CD8-positive, alpha-beta memory T cell (primary cell): ENCODE measurements at places on chromosomes 4 and X.

- no peaks in the 10 kb centered on the region for H3K27me3 ChIP-seq
- no peak for DNase-seq
- peak overlapping the region; percentile 80 for H3K27ac ChIP-seq
- peaks cover 17% of the 10 kb centered on the region for H3K4me1 ChIP-seq
- H3K4me3 ChIP-seq, result peak overlapping the region; percentile 99
- H3K36me3 ChIP-seq, result peaks cover 15% of the 10 kb centered on the region
Measured at GRCh38 chr4:37827030-37827685, 672 bp downstream of the PGM2 start.

DNA sequence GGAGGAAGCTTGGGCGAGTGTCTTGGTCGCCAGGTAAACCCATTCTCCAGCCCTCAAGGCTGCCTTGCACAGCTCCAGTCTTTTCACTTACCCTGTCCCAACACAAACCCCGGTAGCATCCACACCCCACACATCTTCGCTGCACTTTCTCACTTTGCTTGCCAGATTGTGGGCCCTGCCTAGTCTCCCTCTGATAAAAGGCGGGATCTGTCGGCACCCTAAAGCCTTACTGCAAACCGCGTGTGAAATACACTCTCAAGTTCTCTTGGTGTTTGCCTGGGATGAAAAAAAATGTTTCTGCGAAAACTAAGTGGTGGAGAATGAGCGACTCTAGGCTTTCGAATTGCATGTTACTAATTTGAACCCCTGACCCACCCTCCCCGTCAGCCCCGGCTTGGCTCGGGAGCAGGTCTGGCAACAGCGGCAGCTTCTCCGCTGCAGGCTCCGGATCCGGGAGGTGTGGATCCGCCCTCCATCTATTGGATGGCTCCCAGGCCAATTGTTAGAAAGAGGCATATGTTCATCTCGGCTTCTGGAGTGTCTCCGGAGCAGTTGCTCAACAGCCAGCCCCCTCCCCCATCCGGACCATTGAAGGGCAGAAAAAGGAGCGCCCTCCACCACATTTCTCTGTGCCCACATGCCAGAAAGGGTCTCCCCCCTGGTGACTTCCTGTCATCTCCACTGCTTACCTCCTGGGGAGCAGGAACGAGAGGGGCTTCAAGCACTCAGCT is 3.0 kb upstream of the CITED1 start:
- DNase-seq, result peak; percentile 5
- H3K36me3 ChIP-seq, result no peaks in the 10 kb centered on the region
- H3K4me1 ChIP-seq, result peaks cover 15% of the 10 kb centered on the region
- no peak overlapping the region for H3K4me3 ChIP-seq
- H3K27ac ChIP-seq, result no peak overlapping the region

DNA sequence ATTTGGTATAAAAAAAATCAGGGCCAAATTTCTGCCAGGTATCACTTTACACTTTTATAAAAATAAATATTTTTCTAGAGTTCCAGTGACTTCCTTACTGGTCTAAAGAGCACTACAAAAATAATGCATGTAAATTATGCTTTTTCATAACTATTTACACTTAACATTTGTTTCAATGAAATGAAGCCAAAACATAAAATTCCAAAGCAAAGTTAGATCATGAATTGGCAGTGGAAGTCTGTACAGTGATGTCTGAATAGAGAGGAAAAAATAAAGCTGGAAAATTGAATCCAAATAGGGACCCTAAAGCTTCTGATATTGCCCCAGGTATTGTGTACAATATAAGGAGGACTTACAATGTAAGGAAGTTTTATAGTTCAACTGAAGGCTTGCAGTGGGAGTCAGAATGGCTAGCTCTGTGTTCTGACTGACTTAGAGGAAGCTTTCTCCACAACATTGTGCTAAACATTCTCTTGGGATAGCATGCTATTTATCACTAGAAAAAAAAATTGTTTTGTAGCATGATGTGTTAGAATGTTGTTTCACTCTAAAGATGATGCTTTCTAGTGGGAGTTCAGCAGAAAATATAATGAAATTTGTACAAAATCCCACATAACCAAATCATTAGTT is 288.2 kb upstream of the UGT8 start:
- no peak overlapping the region for H3K27ac ChIP-seq
- H3K36me3 ChIP-seq, result no peaks in the 10 kb centered on the region
- no peaks in the 10 kb centered on the region for H3K4me1 ChIP-seq
- H3K27me3 ChIP-seq, result no peaks in the 10 kb centered on the region

- no peak overlapping the region for H3K4me3 ChIP-seq
- no peak for DNase-seq
- H3K4me1 ChIP-seq, result no peaks in the 10 kb centered on the region
Measured at GRCh38 chr4:111208970-111209369, 586.1 kb upstream of the PITX2 start.

DNA sequence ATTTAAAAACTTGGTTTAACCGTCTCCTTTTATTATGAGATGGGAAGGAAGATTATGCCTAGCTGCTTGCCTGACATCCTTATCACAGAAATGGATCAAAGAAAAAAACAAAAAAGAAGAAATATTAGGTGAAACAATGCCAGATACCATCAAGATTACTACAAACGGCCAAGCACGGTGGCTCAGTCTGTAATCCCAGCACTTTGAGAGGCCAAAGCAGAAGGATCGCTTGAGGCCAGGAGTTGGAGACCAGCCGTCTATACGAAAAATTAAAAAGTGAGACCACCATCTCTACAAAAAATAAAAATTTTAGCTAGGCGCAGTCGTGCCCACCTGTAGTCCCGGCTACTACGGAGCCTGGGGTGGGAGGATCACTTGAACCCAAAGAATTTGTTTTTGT is 2.3 kb downstream of the FRYL start:
- no peak for DNase-seq
- no peak overlapping the region for H3K27ac ChIP-seq
- no peaks in the 10 kb centered on the region for H3K27me3 ChIP-seq

DNA sequence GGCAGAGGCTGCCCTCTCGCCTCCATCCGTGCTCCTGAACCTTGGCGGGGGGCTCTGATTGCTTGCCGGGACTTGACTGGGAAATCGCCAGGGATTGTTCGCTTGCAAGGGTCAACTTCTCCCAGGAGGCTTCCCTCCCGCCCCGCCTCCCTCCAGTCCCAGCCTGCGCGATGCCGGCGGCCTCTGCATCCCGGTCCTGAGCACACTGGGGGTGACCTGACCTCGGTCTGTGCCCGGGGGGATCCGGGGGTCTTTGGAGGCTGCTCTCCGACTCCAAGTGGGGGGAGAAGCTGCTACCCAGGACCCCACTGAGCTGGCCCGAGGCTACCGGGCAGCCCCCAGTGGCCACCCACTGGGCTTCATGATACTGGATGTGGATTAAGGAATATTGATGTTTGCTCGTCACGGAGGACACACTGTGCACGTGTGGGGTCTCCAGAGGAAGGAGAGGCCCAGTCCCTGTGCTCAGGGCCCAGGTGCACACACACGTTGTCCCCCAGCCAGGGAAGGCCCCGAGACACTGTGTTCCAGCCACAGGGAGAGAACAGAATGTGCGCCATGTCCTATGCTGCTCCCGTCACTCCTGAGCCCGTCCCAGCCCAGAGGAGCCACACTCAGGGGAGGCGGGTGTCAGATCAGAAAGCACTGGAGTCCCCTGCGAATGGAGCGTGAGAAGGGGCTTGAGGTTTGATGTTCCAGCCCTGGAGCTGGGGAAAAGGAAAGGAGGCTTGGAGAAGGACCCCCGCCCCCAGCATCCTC is 55.9 kb upstream of the NKX1-1 start:
- no peak for DNase-seq
- H3K27me3 ChIP-seq, result peaks cover 9% of the 10 kb centered on the region
- H3K4me3 ChIP-seq, result no peak overlapping the region
- no peaks in the 10 kb centered on the region for H3K4me1 ChIP-seq

DNA sequence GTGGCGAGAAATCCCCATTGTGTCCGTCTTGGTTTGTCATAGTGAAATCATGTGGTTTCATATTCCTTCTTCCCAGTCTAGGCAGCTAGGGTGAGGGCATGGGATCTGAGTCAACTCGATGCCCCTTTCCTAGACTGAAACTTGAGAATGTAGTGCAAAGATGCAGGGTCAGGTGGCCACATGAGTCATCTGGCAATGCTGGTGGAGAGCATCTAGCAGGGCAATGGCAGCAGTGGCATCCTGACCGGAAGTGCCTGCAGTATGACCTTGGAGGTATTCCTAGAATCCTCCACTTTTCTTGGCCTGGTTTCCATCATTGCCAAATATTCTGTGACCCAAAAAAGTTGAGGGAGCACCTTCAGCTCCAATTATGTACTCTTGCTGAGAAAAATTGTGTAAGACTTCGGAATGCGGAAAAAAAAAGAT is 39.1 kb upstream of the TMEM184C start:
- no peak for DNase-seq
- no peaks in the 10 kb centered on the region for H3K27me3 ChIP-seq
- no peak overlapping the region for H3K4me3 ChIP-seq
- no peaks in the 10 kb centered on the region for H3K4me1 ChIP-seq
- no peaks in the 10 kb centered on the region for H3K36me3 ChIP-seq

DNA sequence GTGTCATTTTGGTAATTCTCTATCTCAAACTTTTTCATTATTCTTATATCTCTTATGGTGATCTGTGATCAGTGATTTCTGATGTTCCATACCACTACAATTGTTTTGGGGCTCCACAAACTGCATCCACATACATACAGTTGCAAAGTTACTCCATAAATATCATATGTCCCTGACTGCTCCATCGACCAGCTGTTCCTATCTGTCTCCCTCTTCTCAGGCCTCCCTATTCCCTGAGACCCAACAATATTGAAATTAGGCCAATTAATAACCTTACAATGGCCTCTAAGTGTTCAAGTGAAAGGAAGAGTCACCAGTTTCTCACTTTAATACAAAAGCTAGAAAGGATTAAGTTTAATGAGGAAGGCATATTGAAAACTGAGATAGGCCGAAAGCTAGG is 108.7 kb downstream of the ANAPC10 start:
- no peaks in the 10 kb centered on the region for H3K36me3 ChIP-seq
- no peak overlapping the region for H3K27ac ChIP-seq
- H3K4me1 ChIP-seq, result no peaks in the 10 kb centered on the region
- no peak overlapping the region for H3K4me3 ChIP-seq
- no peak for DNase-seq

GRCh38 chr4:27096142-27096824 is 235.6 kb downstream of the STIM2 start:
- H3K36me3 ChIP-seq, result no peaks in the 10 kb centered on the region
- no peak overlapping the region for H3K27ac ChIP-seq
- no peaks in the 10 kb centered on the region for H3K4me1 ChIP-seq
- H3K27me3 ChIP-seq, result no peaks in the 10 kb centered on the region

DNA sequence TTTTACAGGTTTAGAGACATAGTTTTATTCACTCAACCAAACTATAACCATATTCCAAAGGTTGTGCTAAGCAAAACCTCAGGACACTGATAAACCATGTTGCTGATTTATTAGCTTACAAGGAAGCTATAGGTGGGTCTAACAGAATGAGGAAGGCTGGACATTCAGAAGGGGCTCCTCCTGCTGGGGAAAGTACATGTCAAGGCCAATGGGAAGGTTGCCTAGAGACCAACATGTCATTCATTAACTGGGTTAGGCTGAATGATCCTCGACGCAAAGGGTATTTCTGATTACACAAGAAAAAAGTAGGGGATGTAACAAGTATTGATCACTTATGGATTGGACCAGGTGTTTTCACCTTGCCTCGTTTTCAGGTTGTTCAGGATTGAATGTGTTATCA is 30.3 kb downstream of the SLC10A6 start:
- H3K27me3 ChIP-seq, result no peaks in the 10 kb centered on the region
- DNase-seq, result no peak
- H3K27ac ChIP-seq, result no peak overlapping the region
- no peaks in the 10 kb centered on the region for H3K36me3 ChIP-seq

GRCh38 chrX:46737041-46737440 is 21.9 kb downstream of the SLC9A7 start:
- H3K27ac ChIP-seq, result no peak overlapping the region
- no peak for DNase-seq
- H3K4me3 ChIP-seq, result no peak overlapping the region

DNA sequence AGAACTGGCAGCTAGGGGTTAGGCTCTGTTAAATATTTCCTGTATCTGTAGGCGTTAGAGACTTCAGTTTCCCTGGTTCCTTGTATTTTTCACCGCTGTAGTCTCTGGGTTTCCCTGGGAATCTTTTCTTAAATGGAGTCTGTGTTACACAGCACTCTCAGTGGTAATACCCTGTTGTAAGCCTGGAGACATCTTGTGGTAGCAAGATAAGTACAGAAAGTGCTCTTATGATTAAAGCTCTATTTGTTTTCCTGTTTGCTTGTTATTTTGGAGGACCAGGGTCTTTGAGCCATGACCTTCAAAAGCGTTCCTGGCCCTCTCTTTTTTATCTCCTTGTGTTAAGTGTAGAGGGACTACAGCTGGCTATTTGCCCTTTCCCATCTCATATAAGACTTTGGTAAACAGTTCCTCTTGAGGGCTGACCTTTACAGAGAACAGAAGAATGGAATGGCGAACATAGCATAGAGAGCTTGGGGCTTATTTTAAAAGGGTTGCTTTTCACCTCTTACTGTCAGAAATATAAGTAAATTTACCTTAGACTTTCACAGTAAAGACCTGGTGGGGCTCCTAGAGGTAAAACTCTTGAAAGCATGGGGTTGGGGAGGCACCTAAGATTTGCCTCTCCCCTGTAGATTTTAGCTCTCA is 782.5 kb downstream of the FAT4 start:
- H3K27me3 ChIP-seq, result no peaks in the 10 kb centered on the region
- no peak for DNase-seq
- no peaks in the 10 kb centered on the region for H3K4me1 ChIP-seq
- H3K4me3 ChIP-seq, result no peak overlapping the region
- no peaks in the 10 kb centered on the region for H3K36me3 ChIP-seq

DNA sequence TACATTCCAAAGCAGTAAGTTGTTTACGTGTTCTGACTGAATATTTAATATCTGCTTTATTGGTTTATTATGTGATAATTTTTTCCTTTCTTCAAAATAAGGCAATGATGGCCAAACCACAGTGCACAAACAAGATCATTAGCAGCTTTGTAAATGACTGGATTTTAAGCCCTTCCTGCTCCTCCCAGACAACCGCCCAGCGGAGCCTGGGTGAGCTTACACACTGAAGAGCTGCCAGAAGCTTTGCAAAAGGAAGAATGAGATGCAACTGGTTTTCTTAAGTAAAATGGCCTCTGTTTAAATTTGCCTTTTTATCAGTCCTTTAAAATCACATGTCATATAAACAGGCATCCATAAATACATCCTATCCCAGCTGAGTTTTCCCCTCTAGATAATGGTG is 52.2 kb downstream of the SPARCL1 start:
- H3K27ac ChIP-seq, result no peak overlapping the region
- no peaks in the 10 kb centered on the region for H3K27me3 ChIP-seq

GRCh38 chr4:38943343-38943742 is 75.7 kb downstream of the FAM114A1 start:
- no peaks in the 10 kb centered on the region for H3K4me1 ChIP-seq
- H3K27ac ChIP-seq, result no peak overlapping the region
- no peaks in the 10 kb centered on the region for H3K27me3 ChIP-seq

DNA sequence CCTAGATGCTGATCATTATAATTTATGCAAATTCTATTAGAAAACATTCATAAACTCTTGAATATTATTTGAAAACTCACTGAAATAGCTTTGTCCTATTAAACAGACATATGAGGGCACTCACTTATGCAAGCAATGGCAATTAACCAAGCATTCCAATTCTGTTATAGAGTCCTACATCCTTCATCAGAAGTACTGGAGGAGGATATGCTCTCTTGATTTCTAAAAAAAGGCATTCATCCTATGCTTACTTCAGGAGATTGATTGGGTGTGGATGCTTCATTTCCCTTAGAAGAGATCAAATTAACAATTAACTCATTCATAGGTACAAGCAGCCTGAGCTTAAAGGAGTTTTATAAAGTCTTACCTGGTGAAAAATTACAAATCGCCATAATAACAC is 1317.2 kb downstream of the PCDH7 start:
- H3K4me3 ChIP-seq, result no peak overlapping the region
- H3K4me1 ChIP-seq, result no peaks in the 10 kb centered on the region
- no peak overlapping the region for H3K27ac ChIP-seq
- no peaks in the 10 kb centered on the region for H3K36me3 ChIP-seq
- H3K27me3 ChIP-seq, result no peaks in the 10 kb centered on the region
